ENCODE measurements at places on chromosomes 3 and 15.
A peak's percentile ranks its signal among the peaks of the same experiment; 100 is the strongest.

DNA sequence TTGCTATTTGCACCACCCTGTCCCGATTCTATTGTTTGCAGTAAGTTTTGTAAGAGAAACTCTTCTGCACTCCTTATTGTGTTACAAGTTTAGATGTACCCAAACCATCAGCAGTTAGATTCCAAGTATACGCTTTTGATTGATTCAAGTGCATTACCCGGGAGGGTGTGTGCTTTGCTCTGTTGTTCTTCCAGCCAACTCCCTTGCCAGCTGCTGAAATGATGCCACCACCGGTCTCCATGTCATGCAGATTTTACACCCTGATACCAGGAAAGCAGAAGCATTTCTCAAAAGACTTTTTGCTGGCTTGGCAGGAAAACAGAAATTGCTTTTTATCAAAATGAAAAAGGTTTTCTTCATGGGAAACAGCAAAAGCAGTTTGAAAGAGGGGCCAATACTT lies 1006.6 kb upstream of the CFAP20DC start:
- DNase-seq = peak; percentile 64

- DNase-seq = no peak
Measured at GRCh38 chr3:124492824-124493223, 237.4 kb upstream of the UMPS start.

DNA sequence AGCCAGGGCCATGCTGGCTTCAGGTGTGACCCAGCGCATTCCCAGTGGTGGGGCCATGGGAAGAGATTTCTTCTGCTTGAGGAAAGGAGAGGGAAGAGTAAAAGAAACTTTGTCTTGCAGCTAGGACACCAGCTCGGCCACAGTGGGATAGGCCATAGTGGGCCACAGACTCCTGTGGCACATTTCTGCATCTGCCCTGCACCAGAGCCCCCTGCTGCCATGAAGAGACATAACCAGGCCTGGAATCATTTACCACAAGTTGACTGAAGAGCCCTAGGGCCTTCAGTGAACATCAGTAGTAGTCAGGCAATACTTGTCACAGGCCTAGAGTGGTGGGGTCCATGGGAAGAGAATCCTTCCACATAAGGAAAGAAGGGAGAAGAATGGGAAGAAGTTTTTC lies 411.4 kb upstream of the ARL6 start:
- no peak for DNase-seq

DNA sequence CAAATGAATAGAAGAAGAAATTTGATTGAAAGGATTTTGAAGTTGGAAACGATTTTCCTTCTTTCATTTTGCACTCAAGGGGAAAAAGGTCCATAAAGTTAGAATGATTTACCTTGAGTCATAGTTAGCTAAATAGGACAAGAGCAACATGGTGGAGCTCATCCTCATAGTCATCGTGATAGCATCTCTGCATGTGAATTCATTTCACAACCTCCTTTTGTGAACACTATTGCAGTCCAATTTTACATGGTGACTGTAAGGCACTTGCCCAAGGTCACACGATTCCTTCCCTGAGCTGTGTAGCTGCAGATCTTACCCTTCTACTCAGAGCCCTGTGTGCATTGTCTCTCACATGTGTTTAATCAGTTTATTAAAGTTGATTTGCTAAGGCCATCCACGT lies 359.8 kb upstream of the C2CD4B start:
- DNase-seq = no peak

DNA sequence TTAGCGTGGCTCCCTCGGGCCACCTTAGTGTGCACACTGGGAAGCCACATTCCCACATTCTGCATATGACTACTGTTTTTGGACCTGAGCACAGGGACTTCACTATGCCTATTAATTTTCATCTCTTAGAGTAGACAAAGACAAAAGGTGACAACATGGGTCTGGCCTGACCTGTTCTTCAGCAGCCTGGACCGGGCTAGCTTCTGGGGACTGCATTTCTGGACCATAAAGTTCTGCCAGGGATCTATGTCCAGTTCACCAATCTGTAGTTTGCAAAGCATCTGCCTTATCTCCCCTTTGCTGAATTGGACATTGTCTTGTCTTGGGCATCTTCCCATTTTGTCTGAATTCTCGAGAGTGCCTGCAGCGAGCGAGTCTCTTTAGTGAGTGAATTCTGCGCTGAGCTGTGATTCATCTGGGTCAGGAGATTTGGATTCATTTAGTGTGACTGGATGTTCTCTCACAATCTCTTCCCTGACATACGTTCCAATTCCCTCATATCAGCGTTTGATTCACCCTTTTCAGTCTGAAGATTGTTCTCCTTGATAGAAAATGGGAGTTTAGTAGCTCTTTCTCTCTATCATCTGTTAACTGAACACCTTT lies 112.2 kb upstream of the PLXNA1 start:
- no peak for DNase-seq

DNA sequence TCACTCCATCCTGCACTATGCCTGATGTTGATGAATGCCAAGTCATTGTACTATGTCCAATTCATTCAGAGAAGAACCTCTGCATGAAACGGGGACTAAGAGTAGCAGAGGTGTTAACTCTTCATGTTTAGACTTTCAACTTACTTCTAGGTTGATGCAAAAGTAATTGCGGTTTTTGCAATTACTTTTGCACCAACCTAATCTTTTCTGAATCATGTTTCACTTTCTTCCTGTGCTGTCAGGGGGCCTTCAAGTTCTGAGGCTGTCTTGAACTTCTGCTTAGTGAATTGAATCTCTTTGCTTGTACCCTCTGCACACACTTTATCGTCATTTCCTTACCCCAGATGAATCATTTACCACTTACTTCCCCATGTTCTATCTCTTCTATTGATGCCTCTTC lies 636.2 kb downstream of the NAALADL2 start:
- no peak for DNase-seq

- DNase-seq = no peak
Measured at GRCh38 chr3:1294586-1294985, 201.8 kb downstream of the CNTN6 start.

DNA sequence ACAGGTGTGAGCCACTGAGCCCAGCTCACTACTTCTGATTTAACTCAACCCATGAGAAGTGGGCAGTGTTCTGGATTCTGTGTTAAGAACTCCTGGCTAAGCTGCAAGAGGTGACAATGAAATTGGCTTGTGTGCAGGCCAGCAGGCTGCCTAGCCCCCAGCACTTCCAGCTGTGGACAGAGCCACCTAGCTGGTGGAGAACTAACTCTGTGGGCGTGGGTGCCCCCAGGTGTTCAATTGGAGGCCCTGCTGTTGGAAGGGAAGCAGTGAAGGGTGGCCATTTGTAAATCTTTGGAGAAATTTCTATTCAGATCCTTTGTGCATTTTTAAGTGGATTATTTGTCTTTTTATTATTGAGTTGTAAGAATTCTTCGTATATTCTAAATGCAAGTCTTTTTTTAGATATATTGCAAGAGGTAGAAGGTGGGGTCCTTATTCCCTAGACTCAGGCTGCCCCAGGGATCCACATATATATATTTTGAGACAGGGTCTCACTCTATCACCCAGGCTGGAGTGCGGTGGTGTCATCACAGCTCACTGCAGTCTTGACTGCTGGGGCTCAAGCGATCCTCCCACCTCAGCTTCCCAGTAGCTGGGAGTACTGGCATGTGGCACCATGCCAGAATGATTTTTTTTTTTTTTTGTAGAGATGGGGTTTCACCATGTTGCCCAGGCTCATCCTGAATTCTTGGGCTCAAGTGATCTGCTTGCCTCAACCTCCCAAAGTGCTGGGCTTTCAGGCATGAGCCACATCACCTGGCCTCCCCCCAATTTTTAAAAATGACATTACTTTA lies 7.2 kb upstream of the SCAMP5 start:
- no peak for DNase-seq

- DNase-seq = no peak
Measured at GRCh38 chr3:187706971-187707370, 4.6 kb upstream of the RTP2 start.

DNA sequence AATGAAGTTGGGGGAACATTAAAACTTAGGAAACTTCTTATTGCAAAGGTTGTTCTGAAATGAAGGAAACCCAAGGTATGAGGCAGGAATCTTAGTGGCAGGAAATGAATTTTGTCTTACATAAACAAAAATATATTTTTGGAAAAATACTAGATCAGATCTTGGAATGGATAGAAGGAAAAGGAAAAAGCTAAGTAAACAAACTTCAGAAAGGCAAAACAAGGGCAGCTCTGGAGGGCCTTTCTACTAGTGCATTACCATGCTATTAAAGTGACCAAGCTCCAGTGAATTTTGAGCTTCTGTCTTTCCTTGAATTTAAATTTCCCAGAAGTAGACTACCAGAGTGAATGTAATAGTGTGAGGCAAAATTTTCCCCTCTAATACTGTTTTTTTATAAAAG lies 13.6 kb downstream of the ARL6 start:
- no peak for DNase-seq

GRCh38 chr3:187743195-187744141 lies 1.8 kb downstream of the BCL6 start:
- peak; percentile 52 for DNase-seq
